ENCODE measurements at places on chromosomes 13 and 19.
A peak's percentile ranks its signal among the peaks of the same experiment; 100 is the strongest.

DNA sequence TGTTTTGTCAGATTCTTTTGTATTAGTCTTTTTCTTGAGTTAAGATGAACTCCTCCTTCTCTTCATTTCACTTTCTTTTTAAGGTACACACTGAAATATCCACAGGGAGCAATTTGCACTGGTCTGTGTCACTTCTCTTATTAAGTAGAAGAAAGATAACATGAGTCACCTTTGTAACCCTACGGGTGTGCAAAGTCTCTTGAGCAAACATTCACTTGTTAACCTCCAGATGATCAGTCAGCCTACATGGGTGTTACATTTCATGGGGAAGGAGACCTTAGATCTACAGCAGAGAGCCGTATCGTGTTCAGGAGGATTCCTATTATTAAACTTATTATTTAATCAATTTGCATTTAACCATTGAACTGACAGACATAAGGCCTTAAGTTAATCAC is 5.1 kb downstream of the ZNF507 start:
- DNase-seq, result no peak

DNA sequence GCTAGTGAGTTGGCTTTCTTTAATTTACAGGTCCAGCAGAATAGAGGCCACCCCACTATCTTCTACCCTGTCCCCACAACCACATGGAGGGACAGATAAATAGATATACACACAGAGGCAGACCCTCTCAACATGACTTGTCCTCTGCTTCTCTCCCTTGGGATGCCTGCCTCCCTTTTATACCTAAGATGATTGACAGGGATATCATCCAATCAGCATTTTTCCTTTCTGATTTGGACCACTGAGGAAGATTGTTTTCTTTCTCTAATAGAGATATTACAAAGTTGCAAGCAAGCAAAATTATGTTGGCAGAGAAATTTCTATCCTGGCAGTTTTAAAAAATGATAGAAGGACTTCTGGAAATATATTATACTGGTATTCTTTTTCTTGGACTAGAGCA is 35.8 kb downstream of the STOML3 start:
- DNase-seq, result no peak

DNA sequence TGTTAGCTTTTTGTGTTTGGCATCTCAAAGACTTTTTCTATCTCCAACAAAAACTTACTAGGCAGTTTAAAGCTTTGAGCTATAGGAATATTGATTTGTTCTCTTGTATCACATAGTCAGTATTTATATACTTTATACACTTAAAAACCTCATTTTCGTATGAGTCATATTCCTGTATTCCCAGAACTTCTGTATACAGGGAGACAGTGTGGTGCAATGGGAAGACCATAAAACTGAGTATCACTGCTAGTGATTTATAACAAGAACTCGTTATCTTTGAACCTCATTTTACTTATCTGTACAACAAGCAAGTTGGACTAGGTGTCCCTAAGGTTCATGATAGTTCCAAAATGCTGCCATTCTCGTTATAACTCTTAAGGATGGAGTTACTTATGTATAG is 6.3 kb downstream of the GPR180 start:
- no peak for DNase-seq

GRCh38 chr13:28452755-28453154 is 42.2 kb downstream of the FLT1 start:
- no peak for DNase-seq

DNA sequence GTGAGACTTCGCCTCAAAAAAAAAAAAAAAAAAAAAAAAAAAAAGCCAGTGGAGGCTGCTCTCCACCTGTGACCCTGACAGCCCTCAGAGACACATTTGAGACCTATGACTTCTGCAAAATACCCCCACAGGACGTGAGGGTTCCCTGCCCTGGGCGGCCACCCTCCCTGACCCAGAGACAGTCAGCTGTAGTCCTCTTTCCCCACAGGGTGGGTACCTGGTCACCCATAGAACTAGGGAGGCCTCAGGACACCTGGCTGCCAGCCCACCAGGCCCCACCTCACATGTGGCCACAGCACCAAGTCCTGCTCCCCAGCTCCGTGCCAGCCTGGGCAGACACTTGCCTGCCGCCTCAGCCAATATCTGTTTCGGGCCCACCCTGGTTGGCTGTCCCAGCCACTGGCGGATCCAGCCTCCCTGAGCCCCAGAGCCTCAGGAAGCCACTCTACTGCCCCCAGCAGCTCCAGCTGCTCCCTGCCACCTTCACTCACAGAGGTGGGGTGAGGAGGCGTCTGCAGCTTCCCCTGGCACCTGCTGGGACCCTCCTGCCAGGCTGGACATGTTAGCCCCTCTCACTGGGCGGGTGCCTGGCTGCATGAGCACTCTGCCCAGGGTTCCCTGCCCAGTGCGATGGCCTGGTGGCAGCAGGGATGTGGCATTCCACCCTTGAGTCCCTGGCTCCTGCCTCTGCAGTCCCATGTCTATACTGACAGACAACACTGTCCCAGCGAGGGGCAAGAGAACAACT is 6.9 kb downstream of the MKNK2 start:
- no peak for DNase-seq

DNA sequence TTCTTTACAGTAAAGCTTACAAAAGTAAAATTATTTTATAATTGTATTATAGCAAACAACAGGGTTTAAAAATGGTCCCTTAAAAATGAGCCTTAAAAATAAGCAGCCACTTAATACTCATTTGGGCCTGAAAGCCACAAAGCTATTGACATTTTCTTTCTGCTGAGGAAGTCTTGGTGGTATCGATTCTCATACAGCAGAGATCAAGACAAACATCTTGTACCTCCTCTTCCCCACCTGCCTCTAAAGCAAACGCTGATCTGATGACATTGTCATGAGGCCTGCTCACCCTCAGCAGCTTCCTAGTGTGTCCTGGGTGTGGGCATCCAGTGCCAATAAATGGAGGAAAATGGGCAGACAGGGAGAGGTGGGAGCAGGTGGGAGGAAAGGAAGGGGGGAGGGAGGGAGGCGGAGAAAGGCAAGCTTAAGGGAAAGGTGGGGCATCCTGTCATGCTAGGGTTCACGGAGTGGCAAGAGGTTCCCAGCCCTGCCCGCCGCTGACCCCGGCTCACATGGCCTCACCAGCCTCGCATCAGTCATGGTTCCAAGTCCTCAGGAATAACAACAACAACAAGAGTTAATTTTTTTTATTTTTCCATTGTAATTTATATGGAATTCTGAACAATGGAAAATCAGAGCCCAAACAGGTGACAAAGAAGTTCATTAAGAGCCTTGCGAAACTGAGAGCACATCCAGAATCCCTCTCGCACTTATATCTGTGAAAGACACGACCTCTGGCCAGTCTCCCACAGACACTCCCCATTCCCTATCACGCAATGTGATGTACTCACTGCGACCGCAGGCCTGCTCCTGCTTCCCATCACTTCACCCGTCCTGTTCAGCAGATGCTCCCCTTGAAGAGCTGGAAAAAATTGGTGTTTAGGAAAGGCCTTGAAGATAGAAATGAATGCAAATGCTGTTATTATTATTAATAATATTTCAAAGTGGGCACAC is 15.1 kb upstream of the ATP11A start:
- peak; percentile 19 for DNase-seq

GRCh38 chr19:48962029-48962848 is 2.9 kb upstream of the FTL start:
- DNase-seq, result no peak

DNA sequence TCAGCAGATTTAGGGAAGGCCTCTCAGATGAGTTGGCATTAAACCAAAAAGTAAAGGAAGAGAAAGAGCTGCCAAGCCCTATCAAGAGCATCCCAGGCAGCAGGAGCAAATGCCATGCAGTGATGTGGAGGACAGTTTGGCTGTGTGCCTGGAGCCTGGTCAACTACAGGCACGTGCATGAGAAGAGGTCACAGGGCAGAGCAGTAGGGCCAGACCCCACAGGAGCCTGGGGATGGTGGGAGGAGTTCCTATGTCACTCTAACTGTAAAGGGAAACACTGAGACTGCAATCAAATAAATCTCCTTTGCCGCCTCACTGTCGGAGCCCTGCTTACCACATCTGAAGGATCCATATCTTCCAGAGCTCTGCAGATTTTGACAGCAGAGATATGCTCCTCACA is 240.5 kb downstream of the ENOX1 start:
- DNase-seq, result peak; percentile 76

- DNase-seq, result no peak
These were observed 74.7 kb downstream of the KLF5 start for GRCh38 chr13:73133531-73133930.

DNA sequence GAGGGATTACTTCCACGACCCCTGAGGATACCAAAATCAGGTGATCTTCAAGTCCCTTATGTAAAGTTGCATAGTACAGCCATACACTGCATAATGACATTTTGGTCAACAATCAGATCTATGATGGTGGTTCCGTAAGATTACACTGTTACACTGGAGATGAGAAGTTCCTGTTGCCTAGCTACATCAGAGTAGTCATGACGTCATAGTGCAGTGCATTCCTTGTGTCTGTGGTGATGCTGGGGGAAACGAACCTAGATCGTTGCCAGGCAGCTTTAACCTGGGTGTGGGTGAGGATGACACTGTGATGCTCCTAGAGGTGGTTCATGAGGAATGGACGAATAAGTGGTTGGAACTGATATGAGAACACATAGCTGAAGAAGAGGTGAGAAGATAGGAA is 9.1 kb downstream of the ZNF610 start:
- no peak for DNase-seq

DNA sequence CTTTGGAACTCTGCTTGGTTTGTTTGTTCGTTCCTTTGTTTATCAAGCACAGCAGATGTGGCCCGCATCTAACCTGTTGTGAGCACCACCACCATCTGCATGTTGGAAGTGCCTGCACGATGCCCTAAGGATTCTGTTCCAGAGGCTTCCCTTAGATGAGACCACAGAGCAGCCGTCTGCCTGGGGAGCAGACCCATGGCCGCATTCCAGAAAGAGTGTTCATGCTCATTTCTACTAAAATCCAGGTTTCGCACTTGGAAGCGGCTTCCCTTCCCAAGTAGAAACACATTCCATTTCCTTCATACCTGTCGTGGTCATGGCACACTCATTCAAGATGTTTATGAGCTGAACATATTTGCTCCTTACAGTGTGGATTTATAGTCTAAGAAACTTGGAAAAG is 27.2 kb downstream of the COL4A2 start:
- DNase-seq, result no peak

All from DMS79 (cell line).